ENCODE measurements at places on chromosomes 7 and 10.

DNA sequence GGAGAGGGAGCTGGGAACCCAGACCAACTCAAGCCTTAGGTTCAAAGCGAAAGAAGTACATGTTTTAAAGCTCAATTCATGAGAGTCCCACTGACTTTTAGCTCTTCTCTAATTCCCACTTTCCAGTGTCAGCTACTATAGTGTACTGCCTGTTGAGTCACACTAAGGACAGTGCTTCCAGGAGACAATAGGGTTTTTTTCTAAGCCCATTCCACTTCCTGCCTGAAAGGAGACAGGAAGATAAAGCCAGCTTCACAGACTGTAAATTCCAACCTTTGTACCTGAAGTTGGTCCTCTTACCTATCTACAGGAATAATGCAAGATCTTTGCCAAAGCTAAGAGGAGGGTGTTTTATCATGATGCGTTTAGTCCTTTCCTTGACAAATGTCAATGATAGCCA, 4.4 kb downstream of the MSRB2 start:
- no peak for DNase-seq

DNA sequence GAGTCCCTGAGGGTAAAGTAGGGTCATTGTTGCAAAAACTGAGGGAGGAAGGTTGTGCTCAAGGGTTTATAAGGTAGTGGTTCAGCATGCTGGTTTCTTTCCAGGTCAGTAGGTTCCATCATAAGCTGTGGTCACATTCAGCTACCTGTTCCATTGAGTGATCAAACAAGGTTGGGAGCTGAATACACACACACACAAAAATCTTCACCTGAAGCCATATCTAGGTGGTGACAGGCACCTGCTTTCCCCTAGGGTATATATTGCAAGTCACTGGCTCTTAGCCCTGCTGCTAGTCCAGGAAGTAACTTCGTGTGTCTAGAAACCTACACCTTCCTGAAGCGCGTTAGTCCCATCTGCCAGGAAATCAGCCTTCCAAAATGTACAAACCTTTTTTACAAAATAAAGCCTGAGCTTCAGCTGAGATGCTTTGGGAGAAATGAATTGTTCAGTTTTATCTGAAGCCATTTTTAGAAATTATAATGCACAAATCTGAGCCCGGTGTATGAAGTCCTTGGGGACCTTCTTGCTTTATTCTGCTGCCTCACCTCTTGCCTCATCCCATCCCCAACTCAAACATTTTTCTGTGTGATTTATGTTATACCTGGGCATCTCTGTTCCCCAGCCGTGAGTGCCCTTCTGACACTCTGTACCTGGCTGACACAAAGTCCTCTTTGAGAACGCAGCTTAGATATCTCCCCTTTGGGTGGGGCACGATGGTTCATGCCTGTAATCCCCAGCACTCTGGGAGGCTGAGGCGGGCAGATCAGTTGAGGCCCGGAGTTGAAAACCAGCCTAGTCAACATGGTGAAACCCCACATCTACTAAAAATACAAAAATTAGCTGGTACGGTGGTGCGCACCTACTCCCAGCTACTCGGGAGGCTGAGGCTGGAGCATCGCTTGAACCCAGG, 10.6 kb upstream of the LAMTOR4 start:
- no peak for DNase-seq

DNA sequence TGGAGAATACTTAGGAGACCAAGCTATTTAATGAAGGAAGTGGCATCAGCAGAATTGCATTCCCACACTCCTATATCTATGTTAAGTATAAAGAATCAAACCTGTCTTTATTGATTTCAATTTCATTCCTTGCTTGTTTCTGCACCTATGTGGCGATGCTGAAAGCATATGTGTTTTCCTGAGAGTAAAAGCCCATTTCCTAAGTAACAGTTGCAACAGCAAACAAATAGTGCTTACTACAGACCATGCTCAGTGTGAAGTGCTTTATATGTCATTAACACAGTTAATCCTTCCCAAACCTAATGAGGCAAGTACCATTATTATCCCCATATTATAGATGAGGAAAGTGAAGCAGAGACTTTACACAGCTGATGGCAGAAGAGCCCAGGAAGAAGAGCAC, 552.1 kb downstream of the PARD3 start:
- no peak for DNase-seq

DNA sequence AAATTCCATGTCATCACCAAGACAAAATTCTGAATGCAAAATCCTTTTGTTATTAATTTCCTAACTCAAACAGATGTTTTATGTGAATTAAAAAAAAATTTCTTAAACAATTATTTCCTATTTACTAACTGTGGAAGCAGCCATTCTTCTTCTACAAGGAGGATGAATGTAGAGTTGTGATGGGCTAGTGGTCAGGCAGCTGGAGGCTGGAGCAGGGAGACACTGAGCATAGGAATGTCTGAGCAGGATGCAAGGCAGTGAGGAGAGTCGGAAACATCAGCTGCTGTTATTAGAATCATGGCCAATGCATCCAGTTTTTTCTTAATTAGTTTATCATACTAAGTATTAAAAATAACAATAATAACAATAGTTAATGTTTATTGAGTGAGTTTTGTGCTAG, 102.5 kb upstream of the LRRTM3 start:
- DNase-seq = no peak

DNA sequence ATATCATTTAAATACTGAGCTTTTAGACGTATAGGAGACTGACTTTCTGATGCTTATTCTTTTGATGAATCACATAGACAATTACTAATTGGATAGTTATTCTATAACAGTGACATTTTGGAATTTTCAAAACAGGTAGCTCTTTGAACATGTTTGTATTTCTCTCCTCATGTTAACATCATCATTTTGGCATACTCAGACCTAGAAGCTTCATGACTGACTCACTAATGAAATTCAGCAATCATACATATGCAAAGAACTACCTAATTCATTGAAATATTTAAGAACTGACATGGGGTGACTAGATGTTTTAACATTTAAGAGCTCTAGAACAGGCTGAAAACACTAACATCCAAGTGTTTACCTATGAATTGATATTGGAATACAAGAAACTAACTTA, 192.3 kb downstream of the VTI1A start:
- DNase-seq = no peak

DNA sequence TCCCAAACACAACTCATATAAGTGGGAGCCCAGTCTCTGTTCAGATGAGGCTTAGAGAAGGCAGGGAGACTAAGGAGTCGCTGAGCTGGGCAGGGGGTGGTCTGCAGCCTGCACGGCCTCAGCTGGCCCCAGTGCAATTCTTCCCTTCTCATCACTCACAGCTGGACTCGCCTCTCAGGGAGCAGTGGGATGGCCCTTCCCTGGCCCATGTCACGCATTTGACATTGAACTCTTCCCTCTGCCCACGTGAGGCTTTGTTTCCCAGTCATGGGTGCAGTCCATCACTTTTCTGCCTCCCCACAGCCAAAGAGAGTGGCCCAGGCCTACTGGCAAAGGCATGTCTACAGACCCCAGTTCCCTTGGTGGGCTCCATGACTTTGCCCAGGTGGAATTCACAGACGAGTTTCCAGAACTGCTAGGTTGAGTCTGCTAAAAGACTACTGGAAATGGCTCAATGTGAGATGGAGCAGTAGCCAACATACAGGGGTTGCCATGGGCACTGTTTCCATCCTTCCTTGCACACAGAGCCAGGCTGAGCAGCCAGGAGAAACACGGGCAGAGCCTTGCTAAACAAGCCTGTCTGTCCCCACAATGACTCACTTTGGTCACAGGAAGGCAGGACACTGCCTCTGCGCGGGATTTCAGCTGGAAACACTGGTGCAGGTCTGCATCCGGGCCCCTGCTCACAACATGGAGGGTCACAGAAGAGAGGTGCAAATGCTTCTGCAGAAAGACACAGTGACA, 90.1 kb downstream of the OAT start:
- DNase-seq = no peak

DNA sequence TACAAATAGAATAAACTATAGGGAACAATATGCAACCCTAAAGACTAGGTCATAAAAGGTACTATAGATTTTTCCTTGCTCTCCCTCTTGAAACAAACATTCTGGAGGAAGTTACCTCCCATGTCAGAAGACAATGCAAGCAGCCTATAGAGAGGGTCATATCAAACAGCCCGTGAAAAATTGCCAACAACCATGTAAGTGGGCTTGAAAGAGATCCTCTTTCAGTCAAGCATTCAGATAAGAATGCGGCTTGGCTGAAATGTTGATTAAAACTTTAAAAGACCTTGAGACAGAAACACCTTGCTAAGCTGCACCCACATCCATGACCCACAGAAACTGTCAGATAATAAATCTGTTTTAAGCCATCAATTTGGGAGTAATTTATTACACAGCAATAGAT, 526.6 kb upstream of the GHITM start:
- no peak for DNase-seq

GRCh38 chr10:88117869-88118632, 254.6 kb downstream of the PTEN start:
- DNase-seq = no peak

- DNase-seq = no peak
These were observed 37.7 kb downstream of the LRMDA start for GRCh38 chr10:75469006-75469616.
